ENCODE measurements at places on chromosomes 5 and 9.

GRCh38 chr5:159094745-159095144, 5.0 kb downstream of the EBF1 start:
- H3K36me3 ChIP-seq = peaks cover 8% of the 10 kb centered on the region
- peaks cover 48% of the 10 kb centered on the region for H3K27me3 ChIP-seq
- H3K27ac ChIP-seq = no peak overlapping the region
- no peak for DNase-seq

DNA sequence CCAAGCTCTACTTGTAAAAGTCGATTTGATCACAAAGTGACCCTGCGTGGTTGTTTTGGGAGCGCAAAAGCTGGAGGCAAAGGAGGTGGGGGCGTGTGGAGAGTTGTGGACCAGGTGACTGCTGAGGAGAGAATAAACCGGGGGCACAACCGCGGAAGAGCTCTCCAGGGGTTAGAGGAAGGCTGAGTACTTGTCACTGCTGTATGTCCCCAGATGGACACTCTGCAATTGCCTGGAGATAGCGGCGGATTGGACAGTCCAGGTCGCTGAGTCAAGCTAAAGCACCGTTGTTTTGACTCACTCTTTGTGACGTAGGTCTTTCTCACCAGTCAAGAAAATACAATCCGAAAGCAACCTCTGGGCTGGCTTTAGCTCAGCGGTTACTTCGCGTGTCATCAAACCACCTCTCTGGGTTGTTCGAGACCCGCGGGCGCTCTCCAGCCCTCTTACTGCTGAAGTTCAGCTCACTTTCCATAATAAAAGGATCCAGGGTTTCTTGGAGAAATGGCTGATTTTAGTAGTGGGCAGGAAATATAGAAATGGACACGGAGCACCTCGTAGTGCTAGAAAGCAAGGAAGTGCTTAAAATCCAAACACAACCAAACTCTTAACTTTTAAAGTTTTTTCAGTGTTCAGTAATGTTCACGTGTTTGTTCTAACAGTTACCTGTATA, 25.7 kb downstream of the ZMAT2 start:
- peaks cover 13% of the 10 kb centered on the region for H3K27me3 ChIP-seq
- peak overlapping the region; percentile 97 for H3K27ac ChIP-seq
- peaks cover 14% of the 10 kb centered on the region for H3K4me1 ChIP-seq
- peaks cover 18% of the 10 kb centered on the region for H3K36me3 ChIP-seq
- peak; percentile 58 for DNase-seq
- H3K4me3 ChIP-seq = peak overlapping the region; percentile 69

- H3K4me1 ChIP-seq = peaks cover 55% of the 10 kb centered on the region
- H3K27ac ChIP-seq = peak overlapping the region; percentile 80
- H3K27me3 ChIP-seq = no peaks in the 10 kb centered on the region
These were observed 11.9 kb downstream of the TRMO start for GRCh38 chr9:97910357-97910756.

DNA sequence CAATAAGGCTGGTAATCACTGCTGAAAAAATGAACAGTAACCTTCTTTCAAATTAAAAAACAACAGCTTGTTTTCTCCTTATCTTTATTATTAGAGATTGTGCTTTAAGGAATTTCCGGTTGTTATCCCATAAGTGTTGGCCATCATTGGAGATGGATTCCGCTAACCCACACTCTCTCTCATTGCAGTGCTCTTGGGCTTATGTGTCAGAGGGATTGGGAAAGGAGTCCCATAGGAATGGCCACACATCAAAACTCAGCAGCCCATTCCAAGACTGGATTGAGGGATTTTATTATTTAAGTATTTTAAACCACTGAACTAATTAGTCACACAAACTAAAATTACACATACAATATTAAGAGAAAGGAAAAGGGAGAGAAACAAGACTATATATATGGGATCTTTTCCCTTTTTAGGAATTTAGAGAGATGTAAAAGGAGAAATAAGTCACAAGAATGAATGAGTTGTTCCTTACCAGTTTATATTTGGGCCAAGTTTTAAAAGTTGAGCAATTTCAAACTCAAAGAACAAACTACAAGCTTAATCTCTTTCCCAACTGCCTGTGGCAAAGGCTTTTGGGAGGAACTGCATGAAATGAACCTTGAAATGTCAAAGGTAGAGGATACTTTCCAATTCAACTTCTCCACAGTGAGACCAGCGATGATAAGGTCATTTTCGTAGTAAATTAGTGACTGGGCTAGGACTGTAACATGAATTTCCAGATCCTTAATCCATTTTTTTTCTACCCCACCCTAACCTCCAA, 2.4 kb downstream of the SPINK6 start:
- peaks cover 9% of the 10 kb centered on the region for H3K27me3 ChIP-seq
- H3K4me3 ChIP-seq = no peak overlapping the region
- no peak overlapping the region for H3K27ac ChIP-seq
- no peak for DNase-seq

DNA sequence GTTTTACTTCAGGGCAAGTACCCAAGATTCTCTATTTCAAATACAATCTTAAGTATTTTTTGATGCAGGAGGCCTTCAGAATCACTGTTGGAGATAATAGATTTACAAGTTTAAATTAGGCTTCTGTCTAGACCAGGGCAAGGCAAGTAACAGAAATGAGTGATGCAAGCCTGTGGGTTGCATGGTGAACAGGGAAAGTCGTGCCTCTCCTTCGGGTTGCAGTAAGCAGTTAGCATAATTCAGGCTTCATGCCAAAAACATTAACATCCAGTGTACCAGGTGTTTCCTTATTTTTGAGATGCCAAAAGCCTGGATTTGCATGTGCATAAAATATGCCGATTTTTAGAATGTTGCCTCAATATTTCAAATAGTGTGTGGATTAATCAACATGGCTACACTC, 369.0 kb downstream of the CAAP1 start:
- no peak for DNase-seq
- no peak overlapping the region for H3K27ac ChIP-seq
- no peak overlapping the region for H3K4me3 ChIP-seq
- H3K36me3 ChIP-seq = peaks cover 2% of the 10 kb centered on the region
- H3K27me3 ChIP-seq = no peaks in the 10 kb centered on the region
- H3K4me1 ChIP-seq = no peaks in the 10 kb centered on the region

DNA sequence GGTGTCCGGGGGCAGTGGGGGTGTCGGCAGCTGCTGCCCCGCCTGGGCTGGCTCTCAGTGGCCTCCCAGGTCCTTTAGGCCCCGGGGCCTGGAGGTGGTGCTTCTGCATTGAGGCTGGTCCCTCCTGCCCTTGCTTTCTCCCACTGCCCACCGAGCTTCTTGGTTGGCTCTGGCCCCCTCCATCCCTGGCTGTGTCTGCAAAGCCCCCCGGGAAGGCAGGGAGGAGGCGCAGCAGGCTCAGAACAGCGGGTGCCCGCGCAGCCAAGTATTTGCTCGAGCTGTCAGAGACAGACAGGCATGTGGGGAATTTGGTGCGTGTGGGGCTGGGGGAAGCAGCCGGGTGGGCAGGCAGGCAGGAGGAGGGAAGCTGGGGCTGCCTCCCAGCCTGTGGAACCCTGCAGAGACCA, 11.5 kb downstream of the CXXC5 start:
- no peak overlapping the region for H3K27ac ChIP-seq
- H3K36me3 ChIP-seq = no peaks in the 10 kb centered on the region
- H3K4me3 ChIP-seq = no peak overlapping the region
- no peak for DNase-seq

GRCh38 chr9:13689925-13690324, 410.4 kb upstream of the MPDZ start:
- no peak for DNase-seq
- no peaks in the 10 kb centered on the region for H3K27me3 ChIP-seq
- H3K4me1 ChIP-seq = no peaks in the 10 kb centered on the region
- H3K36me3 ChIP-seq = no peaks in the 10 kb centered on the region
- H3K4me3 ChIP-seq = no peak overlapping the region
- no peak overlapping the region for H3K27ac ChIP-seq

GRCh38 chr5:126878634-126879033, 101.7 kb downstream of the LMNB1 start:
- no peak for DNase-seq
- no peaks in the 10 kb centered on the region for H3K36me3 ChIP-seq
- no peak overlapping the region for H3K27ac ChIP-seq
- H3K4me1 ChIP-seq = no peaks in the 10 kb centered on the region
- H3K4me3 ChIP-seq = no peak overlapping the region

- H3K27ac ChIP-seq = no peak overlapping the region
- H3K36me3 ChIP-seq = no peaks in the 10 kb centered on the region
- no peak overlapping the region for H3K4me3 ChIP-seq
- no peak for DNase-seq
- H3K27me3 ChIP-seq = no peaks in the 10 kb centered on the region
These were observed 497.0 kb upstream of the TUSC1 start for GRCh38 chr9:26175264-26175663.

DNA sequence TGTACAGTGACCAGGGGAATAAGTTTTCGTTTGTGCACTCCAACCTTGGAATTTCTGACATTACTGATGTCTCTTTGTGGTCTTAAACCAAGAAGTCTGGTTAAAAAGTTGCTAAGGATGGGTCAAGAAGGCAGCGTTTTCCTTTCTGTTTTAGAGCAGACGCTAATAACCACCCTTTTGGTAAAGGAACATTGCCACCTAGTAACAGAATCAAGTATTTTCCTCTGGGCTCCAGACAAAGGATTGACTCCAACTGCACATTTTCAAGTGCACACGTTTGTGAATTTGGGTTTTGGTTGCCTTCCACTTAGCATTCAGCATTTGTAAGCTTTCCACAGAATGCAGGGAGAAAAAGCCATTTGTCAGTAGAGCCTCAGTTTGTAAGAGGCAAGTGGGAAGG, 22.2 kb upstream of the CEP78 start:
- H3K4me3 ChIP-seq = no peak overlapping the region
- no peak overlapping the region for H3K27ac ChIP-seq
- DNase-seq = no peak
- H3K27me3 ChIP-seq = no peaks in the 10 kb centered on the region
- peaks cover 7% of the 10 kb centered on the region for H3K36me3 ChIP-seq

DNA sequence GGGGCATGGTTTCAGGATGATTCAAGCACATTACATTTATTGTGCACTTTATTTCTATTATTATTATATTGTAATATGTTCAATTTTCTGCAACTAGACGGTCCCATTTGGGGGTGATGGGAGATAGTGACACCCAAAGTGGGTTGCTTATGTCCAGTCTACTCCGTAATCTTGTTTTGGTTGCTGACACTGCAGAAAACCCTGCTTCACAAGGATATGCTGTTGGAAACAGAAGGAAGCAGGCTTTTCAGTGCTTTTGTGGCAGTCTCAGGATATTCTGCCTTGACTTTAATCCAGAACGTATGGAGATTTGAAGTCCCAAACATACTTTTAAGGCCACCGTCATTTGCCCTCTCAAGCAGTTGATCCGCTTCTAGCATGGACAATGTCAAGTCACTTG, 47.5 kb upstream of the LARP1 start:
- no peak for DNase-seq
- H3K4me3 ChIP-seq = no peak overlapping the region
- H3K27me3 ChIP-seq = no peaks in the 10 kb centered on the region

DNA sequence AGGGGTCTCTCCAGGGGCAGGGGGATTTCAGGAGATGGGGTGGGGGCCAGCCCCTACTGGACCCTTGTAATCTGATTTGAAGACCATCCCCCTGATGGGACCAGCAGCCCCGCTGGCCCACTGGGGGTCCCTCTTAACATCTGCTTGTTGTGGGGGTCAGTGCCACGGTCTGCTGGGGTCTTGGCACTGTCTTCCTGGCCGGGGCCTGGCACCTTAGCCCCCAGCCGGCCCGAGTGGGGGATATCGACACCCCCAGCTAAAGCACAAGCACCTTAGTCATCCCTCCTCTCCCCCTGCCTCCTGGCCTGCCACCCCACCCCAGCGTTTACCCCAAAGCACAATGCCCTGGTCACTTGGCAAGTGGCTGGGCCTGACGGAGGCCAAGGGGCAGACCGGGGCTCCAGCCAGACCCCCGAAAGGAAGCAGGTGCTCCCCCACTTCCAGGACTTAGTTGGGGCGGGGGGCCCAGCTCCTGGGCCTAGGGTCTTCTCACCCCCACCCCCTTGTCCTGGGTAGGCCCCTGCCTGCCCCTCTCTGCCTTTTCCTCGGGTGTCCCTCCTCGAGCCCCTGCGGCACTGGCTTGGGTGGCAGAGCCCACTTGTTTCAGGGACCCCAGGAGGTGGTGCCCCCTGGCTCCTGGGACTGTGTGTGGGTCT, 1.4 kb upstream of the NFX1 start:
- no peaks in the 10 kb centered on the region for H3K27me3 ChIP-seq
- DNase-seq = no peak
- peaks cover 18% of the 10 kb centered on the region for H3K36me3 ChIP-seq

Data from central memory CD8-positive, alpha-beta T cell (primary cell).